ENCODE measurements at places on chromosomes 2 and 18.

DNA sequence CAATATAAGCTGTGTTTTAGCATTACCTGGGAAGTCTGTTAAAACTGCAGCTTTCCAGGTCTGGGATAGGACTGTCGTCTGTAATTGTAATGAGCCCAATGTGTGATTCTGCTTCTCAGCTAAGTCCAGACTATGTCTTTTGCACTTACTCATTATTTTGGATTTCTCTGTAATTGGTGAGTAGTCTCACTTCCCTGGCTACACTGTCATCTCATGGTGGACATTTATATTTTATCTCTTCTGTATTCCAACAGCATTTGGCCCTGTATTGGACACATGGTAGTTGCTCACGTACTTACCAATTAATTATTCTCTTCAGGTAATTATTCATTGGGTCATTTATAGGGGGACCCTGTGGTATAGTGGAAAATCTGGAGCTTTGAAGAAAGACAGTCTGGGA is 28.0 kb downstream of the LHCGR start:
- DNase-seq = no peak

GRCh38 chr2:29916571-29916970 is 4.8 kb downstream of the ALK start:
- no peak for DNase-seq

- peak; percentile 25 for DNase-seq
Measured at GRCh38 chr2:60094450-60094929, 459.0 kb downstream of the BCL11A start.

DNA sequence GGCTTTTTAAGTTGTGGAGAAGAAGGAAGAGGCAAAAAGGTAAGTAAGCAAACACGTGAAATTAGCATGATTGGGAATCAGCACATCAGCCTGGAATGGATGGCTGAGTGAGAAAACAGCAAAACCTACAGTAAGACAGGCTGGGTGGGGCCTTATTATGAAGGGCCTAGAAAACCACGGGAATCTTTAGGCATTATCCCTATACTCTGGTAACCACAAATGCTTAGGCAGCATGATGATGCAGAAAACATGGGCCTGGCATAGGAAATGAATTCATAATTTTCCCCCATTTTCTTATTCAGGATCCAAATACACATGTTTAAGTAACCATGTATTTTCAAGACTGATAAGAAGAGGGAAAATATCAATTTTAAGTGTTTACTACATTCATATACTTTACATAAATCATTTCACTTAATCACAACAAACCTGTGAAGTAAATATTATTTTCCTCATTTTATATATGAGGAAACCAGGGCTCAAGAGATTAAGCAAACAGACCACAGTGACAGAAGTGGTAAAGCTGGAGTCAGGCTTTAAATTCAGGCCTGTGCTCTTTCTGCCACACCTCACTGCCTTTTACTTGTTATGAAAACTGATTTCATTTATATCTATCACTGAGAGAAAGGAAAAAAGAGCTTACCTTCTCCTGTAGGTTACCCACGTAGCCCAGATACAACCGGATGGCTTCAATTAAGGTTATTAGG is 4.0 kb downstream of the TMEM17 start:
- no peak for DNase-seq

GRCh38 chr2:107545851-107546250 is 280.8 kb upstream of the RGPD4 start:
- no peak for DNase-seq

DNA sequence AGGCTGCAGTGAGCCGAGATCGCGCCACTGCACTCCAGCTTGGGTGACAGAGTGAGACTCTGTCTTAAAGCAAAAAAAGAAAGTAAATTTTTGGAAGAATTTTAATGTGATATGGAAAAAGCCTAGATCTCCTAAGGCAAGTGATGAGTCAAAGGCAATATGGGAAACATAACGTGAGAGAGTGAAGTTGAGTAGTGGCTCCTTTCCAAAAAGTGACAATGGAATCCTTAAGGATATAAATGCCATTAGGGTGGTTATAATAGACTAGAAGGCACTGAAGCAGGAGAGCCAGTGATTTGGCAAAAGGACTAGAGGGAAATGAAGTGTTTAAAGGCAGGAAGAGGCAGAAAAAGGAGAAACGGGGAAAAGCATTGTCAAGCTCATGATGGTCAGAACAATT is 25.6 kb downstream of the ARHGAP28 start:
- DNase-seq = no peak

DNA sequence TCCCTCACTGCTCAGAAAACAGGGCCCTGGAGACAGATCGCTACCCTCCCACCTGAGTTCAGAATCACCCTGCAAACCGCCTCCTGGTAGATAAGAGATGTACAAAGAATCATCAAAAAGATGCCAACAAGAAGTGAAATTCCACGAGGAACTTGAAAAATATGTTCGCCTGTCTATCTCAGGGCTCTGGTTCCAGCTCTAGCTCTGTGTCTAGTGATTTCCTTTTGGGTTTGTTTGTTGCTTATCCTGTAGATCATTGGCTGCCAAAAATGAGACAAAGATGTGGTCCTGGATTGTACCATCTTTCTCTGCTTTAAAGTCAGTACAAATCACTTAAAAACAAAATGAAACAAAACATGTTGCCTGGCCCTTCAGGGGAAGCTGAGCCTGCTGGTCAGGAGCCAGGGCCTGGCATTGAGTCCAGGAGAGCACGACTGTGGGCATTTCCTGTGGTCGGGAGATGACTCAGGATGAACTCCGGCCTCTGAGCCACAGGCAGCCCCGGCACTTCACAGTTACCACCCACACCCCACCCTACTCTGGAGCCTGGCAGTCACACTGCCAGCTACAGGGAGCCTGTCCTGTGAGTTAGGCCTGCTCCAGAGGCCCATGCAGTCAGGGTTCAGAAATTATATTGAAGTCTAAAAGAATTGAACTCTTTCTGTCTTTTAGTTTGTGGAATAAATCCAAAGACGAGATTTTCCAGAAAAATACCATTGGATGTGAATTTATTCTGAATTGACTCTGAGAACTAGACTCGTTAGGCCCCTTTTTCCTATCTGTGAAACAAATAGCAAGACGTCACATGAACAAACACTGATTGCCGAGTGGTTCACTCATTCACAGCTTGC is 8.0 kb upstream of the ITGB6 start:
- peak; percentile 88 for DNase-seq

DNA sequence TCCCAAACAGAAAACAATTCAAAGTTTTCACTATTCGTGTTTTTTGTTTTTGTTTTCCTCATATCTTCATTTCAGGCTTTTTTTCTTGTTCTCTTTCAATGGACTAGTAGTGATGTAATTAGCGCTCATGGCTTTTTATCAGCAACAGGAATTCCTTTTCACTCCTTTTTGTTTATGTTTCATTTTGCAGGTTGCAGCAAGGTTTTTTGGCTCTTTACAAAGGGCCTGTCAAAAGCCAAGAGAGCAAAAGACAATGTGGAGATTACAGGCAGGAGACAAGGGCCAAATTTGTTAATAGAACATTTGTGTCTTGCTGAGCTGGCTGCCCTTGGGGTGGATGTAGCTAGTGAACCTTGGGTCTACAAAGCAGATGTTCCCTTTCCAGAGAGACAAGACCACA is 467.4 kb upstream of the CDH20 start:
- no peak for DNase-seq

- DNase-seq = no peak
Measured at GRCh38 chr2:61149074-61149473, 12.9 kb upstream of the C2orf74 start.

DNA sequence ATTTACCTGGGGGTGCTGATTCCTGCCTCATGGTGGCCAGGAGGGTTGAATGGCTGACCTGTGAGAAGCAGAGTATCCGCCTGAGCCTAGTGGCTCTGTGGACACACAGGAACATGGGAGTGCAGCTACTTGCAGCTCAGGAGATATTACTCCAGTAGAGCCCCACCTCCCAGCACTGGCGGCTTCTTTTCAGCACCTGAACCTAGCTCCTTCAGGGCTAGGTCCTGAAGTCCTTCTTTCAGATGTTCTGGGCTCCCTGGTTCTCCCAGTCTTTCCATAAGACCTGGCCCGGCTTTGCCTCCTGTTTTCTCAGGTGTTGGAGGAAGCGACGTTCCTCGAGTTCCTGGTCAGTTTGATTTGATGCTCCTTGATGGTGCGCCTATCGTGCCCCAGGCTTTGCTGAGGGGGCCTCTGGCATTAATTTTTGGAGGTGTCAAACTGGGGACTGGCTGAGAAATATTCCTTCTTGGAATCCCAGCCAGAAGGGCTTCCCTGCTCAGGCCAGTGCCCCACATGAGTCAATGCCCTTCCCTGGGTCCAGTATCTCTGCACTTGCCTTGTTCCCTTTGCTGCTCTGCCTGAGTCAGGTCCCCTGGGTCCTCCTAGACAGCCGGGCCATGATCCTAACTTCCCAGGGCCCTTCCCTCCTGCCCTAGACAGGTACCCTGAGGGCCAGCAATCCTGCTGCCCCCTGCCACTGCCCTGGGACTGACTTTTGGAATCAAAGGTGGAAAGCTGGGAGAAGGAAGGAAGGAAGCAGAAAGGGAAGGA is 110.7 kb upstream of the HAAO start:
- no peak for DNase-seq

DNA sequence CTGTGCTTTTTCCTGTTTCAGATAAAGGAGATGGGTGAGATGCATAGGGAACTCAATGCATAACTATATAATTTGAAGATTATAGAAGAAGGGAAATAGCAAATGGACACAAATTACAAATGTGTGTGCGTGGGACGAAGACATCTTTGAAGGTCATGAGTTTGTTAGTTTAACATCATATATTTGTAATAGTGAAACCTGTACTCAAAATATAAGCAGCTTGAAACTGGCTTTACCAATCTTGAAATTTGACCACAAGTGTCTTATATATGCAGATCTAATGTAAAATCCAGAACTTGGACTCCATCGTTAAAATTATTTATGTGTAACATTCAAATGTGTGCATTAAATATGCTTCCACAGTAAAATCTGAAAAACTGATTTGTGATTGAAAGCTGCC is 16.4 kb upstream of the MSH2 start:
- no peak for DNase-seq

DNA sequence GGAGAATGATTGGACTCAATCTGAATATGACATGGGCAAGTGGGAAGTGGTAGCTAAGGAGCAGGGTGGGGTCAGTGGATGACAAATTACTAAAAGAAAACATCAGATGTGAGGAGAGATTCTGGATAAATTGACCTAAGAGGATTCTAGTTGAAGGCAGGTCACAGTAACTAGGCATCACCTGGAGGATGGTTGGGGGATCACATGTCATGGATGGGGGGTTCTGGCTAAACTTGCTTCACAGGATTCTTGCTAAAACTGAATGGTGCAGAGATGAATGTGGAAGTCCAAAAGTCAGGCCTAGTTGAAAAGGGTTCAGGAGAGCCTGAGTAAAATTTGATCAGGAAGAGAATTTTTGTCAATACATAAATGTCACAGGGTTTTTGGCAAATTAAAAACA is 18.3 kb downstream of the CLHC1 start:
- DNase-seq = no peak

DNA sequence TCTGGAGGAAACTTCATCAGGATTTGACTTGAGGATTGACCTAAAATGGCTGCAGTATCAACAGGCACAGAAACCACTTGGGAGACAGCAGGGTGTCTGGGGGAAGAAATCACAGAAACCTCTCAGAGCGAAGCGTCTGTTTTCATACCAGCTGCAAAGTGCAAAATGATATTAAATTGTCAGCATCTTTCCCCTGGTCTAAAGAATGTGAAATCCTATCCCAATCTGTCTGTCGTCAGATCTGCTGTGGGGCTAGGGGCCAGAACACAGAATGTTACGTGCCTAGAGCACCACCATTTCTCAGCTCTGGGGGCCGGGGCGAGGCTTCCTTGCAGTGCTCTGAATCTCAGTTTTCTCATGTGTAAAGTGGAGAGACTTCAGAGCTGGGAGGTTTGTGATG is 54.1 kb upstream of the MYCN start:
- DNase-seq = no peak

GRCh38 chr18:79245517-79246001 is 150.2 kb upstream of the NFATC1 start:
- DNase-seq = peak; percentile 46

All from transverse colon (tissue), 4 donors.